ENCODE measurements at places on chromosomes 2 and 18.

- DNase-seq = no peak
Observed at GRCh38 chr2:132726155-132726554, 56.1 kb upstream of the LYPD1 start.

DNA sequence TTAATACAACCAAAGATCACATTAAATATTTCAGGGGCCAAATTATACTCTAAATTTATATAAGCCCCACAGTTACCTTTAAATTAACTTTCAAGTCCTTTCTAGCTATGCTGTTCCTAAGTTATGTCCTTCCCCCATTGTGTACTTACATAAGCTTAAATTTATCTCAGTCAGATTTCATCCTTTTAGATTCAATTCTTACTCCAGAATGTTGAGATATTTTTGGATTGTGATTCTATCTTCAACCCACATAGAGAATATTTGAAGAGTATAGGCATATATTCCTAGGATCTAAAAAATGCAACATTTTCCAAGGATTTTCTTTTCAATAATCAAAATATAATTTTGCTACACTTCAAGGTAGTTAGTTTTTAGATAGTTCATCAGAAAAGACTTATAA lies 242.8 kb downstream of the KCNE4 start:
- DNase-seq = no peak

GRCh38 chr2:210228586-210228985 lies 3.3 kb upstream of the ACADL start:
- no peak for DNase-seq

DNA sequence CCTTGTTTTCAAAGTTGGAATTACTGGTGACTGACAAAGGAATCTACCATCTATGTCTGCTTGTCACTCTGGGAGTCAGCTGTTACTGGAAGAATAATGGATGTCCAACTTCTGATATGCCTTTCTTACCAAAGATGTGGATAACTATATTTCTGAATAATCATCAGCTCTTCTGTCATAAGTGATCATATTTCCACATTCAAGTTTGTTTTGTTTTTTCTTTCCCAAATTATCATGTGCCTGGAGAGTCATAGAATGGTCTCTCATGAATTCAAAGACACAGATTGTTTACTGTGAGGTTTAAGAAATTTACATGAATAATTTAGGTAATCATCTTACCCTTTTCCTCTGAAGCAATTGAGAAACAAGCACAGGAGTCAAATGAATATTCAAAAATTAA lies 986.7 kb upstream of the CDH2 start:
- DNase-seq = no peak

DNA sequence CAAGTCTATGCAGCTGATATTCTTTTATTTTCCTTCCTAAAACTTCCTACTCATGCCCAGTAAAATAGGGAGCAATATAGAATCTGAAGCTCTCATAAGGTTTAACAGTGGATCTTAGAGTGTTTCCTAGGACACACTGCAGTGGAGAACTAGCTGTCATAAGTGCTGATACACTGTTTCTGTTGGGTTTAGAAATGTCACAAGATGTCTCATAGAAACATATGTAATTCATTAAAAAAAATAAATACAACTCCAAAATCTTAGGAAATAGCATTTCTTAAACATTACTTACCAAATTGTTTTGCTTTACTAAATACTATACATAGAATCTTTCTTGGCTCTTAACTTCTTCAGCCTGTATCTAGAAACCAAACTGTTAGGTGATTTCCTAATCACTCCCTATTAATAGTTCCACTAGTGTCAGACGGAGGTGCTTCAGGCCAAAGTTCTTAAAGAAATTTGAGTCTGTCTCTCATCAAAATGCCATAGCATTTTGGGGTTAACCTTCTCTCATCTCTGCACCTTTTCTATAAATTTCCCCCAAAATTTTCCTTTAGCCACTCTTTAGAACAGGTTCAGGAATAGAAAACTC lies 93.7 kb downstream of the CERKL start:
- DNase-seq = no peak

DNA sequence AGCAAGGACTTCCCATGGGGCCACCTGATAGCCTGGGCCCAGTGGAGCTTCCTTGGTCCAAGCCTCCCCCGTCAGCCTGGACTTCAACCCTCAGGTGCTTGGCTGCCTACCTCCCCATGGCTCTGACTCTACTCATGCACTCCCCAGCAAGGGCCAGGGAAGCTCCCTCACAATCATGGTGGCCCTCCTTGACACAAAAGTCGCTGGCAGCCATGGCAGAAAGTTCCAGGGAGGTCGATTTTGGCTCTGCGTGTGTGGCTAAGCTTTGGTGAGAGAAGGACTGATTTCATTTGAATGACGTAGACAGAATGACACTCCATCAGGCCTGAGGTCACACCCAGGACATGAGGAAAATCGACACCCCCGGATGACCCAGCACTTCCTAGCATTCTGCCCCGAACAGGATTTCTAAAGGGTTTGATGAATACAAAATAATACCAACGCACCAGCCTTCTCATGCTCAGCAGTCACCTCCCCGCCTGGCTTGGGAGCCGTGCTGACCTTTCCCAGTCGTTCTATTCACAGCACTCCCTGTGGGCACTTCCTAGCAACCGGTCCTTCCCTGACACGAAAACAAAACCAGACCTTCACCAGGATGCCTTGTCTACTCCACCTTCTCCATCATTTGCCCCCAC lies 52.7 kb downstream of the LBH start:
- no peak for DNase-seq

- no peak for DNase-seq
Observed at GRCh38 chr2:105842555-105842954, 97.8 kb downstream of the NCK2 start.

DNA sequence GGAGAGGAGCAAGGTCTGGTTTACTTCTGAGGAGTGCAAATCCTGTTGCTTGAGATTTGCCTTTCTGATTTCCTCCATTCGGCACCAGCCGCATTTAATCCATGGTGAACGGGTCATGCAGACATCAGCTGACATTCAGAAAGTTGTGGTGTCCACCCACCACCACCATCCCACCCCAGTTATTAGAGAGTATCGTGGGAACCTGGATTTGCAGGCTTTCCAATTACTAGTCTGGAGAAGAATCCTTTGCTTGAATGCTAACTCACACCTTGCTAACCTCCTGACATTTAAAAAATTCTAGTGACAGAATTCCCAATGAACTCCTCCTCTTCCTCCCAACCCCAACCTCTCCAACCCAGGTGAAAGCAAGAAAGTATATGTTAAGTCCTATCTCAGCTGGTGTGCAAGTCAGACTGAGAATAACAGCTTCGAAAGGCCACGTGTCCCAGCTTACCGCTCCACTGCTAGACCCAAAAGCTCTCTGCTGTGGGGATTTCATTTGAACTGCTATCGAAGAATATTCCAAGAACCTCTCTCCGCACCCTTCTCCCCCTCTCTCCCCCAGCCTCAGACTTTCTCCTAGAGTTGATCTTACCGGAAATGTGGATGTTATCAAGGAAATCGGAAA lies 17.7 kb downstream of the BCL11A start:
- DNase-seq = no peak

GRCh38 chr2:20650393-20650876 lies 463 bp downstream of the HS1BP3 start:
- peak; percentile 45 for DNase-seq

DNA sequence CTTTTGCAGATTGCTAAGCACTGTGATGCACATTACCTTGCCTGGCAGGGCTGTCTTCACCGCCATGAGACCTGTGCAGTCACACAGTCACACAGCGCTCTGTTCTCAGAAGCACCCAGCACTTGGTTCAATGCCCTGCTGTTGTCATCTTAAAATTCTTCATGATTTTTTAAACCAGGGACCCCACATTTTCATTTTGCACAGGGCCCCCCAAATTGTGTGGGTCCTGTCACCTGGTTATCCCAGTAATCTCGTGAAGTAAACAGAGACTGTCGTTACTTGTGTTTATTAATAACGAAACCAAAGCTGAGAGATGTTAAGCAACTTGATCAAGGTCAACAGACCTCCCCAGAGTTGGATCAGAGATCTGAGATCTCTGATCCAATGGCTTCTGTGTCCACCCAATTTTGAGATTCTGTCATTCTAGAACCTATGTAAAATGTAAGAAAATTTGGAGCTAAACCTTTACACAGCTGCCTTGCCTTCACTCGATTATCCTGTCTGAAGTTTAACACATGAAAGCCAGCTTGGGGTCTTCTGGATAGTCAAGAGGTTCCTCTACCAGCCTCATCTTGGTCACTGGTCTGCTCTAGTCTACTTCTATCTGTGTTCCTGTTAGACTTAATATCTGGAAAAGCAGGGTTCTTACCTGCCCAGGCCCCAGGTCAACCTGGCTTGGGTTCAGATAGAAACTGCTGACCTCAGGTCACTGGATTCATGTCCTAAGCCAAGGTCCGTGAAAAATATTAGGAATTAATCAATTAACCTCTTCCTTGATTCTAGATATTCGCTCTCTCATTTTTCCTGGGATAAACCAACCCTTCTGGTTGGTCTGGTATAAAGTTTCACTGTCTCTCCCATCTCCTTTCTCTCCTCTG lies 13.7 kb upstream of the TTC39C start:
- no peak for DNase-seq

DNA sequence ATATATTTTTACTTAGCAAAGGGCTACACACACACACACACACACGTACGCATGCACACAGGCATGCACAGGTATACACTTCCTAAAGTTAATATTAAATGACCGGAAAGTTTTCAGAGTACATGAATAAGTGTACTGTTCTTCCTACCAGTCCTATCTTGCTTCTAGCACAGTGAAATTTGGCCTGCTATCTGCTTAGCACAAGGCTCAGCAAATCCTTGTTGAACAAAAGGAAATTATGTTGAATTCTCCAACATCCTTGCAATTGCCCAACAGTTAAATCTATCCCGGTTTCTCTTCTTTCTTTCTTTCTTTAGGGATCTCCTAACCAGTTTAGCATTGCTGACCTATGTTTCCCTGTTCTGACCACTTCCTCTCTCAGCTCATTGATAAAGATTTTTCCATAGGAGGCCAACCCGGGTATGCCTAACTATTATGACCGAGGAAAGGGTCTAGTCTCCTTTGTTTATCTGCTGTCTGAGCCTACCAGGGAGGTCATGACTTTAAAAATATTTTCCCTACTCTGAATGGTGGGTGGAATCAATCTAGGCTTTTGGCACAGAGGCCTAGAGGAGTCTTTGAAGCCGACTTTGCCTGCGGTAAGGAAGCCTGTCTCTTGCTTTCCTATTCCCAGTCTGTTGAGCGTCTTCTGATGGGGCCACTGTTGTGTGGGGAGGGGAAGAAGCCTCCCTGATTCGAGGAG lies 400.7 kb downstream of the HRH4 start:
- no peak for DNase-seq

- DNase-seq = no peak
Observed at GRCh38 chr2:100460904-100461530, 9.3 kb upstream of the NMS start.

- no peak for DNase-seq
Observed at GRCh38 chr2:235922839-235923238, 245.3 kb downstream of the GBX2 start.

DNA sequence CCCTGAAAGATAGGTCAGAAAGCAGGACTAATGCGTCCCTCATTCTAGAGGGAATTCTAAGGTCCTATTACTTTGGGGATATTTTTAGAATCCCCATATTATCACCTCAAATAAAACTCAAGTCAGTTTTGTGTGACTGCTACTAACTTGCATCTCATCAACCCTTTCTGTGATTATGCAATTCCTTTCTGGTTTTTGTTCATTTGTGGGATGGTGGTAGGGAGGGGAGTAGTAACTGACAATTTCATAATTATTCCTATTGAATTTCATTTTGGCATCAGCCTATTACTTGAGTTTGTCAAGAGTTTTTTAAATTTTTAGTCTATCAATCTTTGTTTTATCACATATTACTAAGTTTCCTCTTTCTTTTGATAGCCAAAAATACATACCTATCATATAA lies 28.4 kb upstream of the TANK start:
- no peak for DNase-seq

- no peak for DNase-seq
Observed at GRCh38 chr2:232482301-232483238, 5.1 kb downstream of the ECEL1 start.

GRCh38 chr2:46793423-46794416 lies 121.9 kb downstream of the MCFD2 start:
- DNase-seq = no peak

DNA sequence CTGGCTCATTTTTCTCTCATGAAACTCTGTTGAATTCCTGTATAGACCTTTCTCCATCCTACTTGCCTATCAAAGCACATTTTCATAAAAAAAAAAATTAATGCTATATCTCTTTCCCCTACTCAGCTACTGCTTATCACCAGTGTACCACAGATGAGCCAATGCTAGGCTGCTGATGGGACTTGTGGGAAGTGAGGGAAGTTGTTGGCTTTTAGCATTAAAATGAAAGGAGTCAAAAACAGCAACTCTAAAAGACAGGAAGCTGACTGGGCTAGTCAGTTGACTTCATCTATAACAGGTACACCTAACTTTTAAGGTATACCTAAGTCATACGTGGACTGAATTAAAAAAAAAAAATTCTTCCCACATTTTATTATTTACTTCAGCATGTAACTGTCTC lies 102.1 kb downstream of the FAM117B start:
- DNase-seq = no peak

DNA sequence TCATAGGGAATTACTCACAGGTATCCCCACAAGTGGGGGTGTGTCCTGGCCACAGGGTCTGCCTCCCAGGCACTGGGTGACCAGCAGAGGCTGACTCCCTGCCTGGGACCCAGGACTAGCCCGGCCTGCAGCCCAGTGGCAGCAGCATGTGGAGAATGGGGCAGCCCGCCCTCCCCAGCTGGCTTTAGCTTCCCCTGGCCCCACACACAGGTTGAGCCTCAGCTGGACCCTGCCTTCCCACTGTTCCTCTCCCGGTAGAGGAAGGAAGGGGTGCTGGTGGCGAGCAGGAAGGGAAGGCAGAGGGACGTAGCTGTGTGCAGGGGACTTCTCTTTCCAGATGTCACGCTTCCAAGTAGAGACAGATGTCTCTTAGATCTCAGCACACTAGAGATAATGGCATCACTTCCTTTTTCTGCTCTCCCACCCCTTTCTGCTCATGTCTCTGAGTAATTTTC lies 51.4 kb downstream of the EMILIN2 start:
- no peak for DNase-seq

DNA sequence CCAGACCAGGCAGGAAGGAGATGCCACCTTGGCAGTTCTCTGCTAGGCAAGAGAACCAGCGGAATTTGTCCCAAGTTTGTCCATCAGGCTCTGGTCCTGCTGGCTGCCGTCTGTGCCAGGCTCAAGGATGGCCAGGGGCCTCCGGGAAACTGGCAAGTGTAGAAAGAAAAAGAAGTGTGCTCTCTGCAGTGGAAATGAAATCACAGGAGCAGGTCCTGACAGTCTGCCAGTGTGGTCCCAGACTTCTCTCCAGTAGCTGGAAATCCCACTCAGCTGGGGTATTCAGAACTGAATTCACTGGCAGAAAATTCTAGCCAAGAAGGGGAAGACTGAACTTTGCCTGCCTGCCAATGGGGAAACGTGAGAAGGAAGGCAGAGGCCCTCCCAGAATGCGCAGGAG lies 91.0 kb downstream of the STPG4 start:
- no peak for DNase-seq

GRCh38 chr2:141522702-141523101 lies 608.1 kb downstream of the LRP1B start:
- DNase-seq = no peak

- DNase-seq = no peak
Observed at GRCh38 chr2:50575232-50575631, 456.7 kb downstream of the NRXN1 start.

GRCh38 chr18:46393230-46393629 lies 263.8 kb downstream of the LOXHD1 start:
- no peak for DNase-seq

- no peak for DNase-seq
Observed at GRCh38 chr2:26395394-26395793, 6.3 kb upstream of the DRC1 start.

- DNase-seq = no peak
Observed at GRCh38 chr2:86304416-86304815, 33.0 kb downstream of the REEP1 start.

- no peak for DNase-seq
Observed at GRCh38 chr2:82234283-82234874, 1929.8 kb upstream of the LRRTM1 start.

Measured in CD4-positive, alpha-beta T cell treated with Interleukin-15 for 1 hour (primary cell).